ENCODE measurements at places on chromosomes 3 and 15.

DNA sequence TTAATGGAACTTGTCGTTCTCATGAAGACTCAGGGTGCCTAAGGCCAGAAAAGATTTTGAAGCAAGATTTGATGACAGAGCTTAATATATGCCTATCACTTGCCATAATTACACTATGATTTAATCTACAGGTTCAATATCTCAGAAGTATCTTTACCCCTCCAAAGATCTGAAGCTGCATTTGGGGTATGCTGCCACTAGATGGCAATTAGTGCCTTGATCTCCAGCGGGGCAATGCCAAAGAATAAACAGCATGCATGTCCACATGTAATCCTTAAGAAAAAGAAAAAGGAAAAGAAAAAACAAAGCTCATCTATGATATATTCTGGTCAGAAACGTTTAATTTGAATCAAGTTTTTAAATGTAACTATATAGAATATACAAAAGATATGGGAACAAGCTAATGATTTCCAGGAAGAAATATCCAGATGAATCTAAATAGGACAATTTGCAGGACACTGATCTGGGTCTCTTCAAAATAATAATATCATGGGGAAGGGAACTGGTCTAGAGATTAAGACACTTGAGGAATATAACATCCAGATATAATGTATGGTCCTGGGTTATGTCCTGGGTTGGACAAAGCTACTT lies 55.0 kb upstream of the SOX14 start:
- no peak for DNase-seq

GRCh38 chr15:90075420-90076289 lies 26.6 kb downstream of the IDH2 start:
- DNase-seq: no peak

GRCh38 chr3:61522626-61523025 lies 38.7 kb upstream of the PTPRG start:
- DNase-seq: no peak

GRCh38 chr15:76147906-76148570 lies 88.3 kb downstream of the TMEM266 start:
- peak; percentile 14 for DNase-seq

DNA sequence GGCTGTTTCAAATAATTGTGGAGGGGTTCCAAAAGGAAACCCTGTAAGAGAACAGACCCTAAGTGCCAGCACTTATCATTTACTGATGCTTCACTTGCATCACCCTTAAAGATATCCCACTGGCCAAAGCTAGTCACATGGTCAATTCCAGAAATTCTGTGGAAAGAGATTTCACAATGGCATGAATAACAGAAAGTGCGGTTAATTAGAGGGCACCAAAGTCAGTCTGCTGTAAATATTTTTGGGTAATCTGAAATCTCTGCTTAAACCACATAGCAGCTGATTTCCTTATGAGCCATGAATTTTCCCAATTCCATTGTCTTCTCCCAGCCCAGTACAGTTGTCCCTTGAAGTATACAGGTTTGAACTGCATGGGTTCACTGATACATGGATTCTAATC lies 346.1 kb downstream of the SI start:
- no peak for DNase-seq

Data from NCI-H1105 (cell line).